ENCODE measurements at places on chromosomes 5 and 9. TPM values are rescaled to one million over a fixed set of nuclear protein-coding genes. Genes with fewer than 3 reads are reported as not detected.

The PKN3 gene
- 17.9 TPM for total RNA-seq

The TSLP gene
- 0.61 TPM for total RNA-seq

The FRMD3 gene
- total RNA-seq: 0.76 TPM

The LRRTM2 gene
- under 0.01 TPM for total RNA-seq

The TLX3 gene
- total RNA-seq: not detected

The GAPVD1 gene
- total RNA-seq: 51.3 TPM

The ELAVL2 gene
- not detected for total RNA-seq

The CHSY3 gene
- total RNA-seq: 21.9 TPM

Measured in epithelial cell of umbilical artery (primary cell).